ENCODE measurements at places on chromosomes 11 and 22. TPM values are rescaled to one million over a fixed set of nuclear protein-coding genes. Genes with fewer than 3 reads are reported as not detected.
A peak's percentile ranks its signal among the peaks of the same experiment; 100 is the strongest.

The PGM2L1 gene
- total RNA-seq: 10.3 TPM

The SCO2 gene
- total RNA-seq: not detected

The CLNS1A gene
- total RNA-seq: 112 TPM

The INS gene
- not detected for total RNA-seq

The OR56A4 gene
- not detected for total RNA-seq

The ART5 gene
- 0.51 TPM for total RNA-seq

The ARL2 gene
- total RNA-seq: 151 TPM

The CHADL gene
- 0.87 TPM for total RNA-seq

GRCh38 chr11:68990995-68991780, 10.4 kb upstream of the MRGPRD start:
- DNase-seq: no peak

DNA sequence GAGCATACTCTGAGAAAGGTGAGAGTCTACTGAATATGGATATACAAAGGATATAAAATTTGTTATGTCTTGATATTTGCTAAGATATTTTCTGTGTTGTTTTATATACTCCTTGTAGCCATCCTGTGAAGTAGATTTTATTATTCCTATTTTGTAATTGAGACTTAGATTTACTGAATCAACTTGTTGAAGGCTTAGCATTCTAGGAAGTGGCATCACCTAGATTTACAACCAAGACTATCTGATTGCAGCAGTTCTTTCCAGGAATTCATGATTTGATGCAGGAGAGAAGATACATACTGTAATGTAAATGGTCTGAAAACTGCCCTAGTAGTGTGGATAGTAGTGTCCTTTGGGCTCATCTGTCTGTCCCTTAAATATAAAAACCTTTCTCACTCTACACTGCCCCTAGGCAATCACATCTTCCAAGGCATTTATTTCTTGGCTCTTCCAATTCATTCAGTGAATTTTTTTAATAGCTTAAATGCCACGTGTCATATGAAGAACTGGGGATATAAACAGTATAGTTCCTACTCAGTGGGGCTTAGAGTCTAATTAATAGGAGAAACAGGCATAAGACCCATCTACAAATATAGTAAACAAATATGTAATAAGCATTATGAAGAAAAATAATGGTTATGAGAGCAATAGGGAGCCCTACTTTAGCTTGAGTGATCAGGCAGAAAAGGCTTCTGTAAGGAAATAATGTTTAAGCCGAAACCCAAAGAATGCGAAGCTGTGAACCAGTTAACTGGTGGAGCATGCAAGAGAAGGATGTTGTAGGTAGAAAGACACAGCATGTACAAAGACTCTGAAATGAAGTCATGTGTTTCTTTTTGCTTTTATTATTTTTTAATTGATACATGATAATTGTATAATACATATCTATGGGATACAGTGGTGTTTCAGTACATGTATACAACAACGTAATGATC, 13.6 kb downstream of the IPO7 start:
- no peak for DNase-seq

DNA sequence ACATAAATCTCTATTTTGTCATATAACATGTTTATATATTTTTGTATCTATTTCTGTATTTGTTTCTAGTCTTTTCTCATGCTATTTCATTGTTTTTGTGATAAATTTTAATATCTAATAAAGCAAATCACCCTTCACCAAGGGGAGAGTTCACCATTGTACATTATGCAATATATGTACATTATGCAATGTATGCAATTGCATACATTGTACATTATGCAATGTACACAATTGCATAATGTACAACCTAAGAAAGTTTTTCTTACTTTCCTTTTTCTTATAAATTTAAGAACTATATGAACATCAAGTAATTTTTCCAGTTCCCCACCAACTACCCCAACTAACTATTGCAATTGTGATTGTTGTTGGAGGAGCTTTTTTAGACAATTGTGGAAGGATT, 44.1 kb upstream of the GLYATL2 start:
- DNase-seq: no peak

DNA sequence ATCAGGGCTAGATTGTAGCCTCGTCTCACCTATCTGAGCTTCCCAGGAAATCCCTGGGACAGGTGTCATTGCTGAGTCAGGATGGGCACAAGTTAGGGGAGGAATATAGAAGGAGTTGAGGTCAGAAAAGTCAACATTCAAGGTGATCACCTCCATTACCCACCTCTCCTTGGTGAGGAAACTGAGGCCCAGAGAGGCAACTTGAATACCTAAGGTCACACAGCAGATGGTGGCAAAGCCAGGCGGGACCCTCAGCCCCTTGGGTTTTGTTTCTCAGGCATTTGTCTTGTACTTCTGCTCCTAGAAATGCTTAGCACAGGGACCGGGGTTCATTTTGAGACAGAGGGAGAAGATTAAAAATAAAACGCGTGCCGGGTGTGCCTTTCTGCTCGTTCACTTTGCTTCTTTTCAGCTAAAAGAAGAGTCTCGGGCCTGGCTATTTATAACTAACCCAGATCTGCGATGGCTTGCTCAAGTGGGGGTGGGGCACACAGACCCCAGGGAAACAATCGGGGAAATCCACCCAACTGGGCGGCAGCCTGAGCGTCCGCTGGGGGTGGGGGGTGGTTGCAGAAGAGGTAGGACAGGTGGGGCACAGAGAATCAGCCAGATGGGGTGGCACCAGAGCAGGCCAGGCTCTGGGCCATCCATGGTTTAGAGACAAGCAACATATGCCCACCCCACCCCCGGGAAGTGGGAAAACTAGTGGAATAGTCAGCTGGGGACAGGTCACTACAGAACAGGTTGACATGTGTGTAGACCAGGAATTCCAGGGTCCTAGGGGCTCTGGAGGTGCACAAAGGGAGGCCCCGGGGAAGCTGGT, 3.9 kb upstream of the GNAZ start:
- no peak for DNase-seq

- DNase-seq: peak; percentile 80
These were observed 21.3 kb downstream of the LAYN start for GRCh38 chr11:111561791-111562325.

GRCh38 chr11:1667121-1667850, 29.7 kb upstream of the KRTAP5-6 start:
- no peak for DNase-seq

DNA sequence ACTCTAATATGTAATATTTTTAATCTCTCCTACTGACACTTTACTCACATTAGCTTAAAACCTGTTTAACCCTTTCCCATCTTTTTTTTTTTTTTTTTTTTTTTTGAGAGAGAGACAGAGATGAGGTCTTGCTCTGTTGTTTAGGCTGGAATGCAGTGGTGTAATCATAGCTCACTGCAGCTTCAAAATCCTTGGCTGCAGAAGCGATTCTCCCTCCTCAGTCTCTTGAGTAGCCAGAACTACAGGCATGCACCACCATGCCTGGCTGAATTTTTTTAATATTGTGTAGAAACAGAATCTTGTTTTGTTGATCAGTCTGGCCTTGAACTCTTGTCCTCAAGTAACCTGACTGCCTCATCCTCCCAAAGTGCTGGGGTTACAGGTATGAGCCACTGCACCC, 37.3 kb downstream of the PAMR1 start:
- DNase-seq: no peak
